Fibroblast of skin of right biceps (primary cell): ENCODE measurements at places on chromosomes 16 and 17.

DNA sequence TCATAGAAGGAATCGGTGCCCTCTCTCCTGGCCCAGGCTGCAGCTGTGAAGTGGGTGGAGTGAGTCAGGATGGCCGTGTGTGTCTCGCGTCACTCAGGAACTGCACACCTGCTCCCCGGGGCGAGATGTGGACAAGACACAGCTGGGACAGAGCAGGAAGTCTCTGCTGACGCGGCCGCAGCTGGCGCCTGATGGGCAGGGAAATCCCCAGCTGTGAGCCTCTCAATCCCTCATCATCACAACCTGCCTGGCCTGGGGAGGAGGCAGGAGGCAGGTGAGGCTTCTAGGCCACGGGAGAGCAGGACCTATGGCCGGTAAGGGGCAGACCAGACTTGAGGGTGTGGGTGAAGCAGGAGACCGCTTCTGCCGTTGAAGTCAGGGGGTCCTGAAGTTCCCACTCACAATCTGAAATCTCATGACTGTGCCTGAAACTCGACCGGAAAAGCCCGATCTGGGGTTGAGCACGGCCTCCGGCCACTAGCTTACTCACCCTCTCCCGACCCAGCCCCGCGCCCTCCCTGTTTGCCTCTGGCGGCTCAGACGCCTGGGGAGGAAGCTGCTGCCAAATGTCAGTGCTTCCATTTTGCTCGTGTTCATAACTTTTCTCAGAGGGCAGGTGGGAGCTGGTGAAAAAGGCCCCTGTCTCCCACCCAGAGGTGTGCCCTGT is 1.1 kb upstream of the TRPV3 start:
- DNase-seq: no peak

- no peak for DNase-seq
Measured at GRCh38 chr17:81684442-81684911, 666 bp downstream of the HGS start.

DNA sequence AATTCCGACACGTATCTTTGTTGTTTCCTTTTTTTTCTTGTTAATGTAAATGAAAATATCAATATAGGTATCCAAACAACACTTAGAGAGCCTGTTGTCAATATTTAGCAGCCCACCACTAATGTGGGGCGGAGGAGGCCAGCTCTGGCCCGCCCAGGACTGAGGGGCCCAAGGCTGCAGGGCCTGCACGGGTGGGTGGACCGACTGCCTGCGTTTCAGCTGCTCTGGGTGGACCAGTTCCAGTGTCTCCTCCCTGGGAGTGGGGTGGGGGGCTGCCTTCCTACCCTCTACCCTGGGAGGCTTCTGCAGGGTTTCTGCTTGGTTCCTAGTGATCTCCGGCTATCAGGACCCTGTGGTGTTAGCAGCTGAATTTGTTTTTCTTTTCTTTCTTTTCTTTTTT is 15.9 kb upstream of the ADGRG1 start:
- no peak for DNase-seq

DNA sequence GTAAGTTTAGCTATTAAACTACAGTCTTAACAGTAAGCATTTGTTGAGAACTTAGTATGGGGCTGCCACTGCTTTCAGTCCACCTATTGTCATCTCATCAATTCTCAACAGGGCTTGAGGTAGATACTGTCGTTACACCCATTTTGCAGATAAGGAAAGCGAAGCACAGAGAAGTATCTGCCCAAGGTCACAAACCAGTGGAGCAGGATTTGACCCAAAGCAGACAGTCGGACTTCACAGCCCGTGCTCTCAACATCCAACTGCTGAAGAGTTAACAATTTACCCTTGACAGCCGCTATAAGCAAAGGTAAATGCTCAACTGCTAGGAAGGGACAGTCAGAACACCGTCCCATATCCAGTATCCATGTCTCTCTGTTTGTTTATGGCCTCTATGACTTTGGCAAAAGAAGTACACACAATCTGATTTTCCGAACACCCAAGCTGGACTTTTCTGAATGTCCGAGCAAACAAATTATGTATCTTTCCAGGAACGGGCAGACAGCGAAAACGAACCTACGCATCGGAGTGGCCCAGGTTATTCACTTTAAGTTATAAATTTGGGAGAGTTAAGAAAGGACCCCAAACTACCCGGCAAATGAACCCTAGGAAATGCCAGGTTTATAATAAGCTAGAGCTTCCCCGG is 1.2 kb downstream of the SIAH1 start:
- peak; percentile 36 for DNase-seq

- DNase-seq: peak; percentile 26
Measured at GRCh38 chr17:14228903-14229302, 7.8 kb downstream of the CDRT15 start.

DNA sequence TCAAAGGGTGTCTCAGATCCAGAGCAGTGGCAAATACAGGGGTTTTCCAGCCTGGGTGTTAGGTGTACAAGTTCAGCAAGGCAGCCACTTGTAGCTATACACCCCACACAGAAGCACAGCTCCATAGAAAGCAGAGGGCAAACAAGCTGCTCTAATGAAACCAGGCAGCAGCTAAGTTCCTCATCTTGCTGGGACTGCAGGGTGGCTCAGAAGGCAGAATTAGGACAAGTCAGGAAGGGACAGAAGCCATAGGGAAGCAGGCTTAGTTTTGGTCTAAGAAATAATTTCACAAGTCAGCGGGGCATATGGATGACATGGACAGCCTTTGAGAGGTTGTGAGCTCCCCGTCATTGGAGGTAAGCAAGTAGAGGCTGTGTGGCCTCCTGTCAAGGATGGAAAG is 23.7 kb downstream of the CNGB1 start:
- no peak for DNase-seq

GRCh38 chr16:12412252-12412651 is 391.4 kb downstream of the CPPED1 start:
- no peak for DNase-seq

DNA sequence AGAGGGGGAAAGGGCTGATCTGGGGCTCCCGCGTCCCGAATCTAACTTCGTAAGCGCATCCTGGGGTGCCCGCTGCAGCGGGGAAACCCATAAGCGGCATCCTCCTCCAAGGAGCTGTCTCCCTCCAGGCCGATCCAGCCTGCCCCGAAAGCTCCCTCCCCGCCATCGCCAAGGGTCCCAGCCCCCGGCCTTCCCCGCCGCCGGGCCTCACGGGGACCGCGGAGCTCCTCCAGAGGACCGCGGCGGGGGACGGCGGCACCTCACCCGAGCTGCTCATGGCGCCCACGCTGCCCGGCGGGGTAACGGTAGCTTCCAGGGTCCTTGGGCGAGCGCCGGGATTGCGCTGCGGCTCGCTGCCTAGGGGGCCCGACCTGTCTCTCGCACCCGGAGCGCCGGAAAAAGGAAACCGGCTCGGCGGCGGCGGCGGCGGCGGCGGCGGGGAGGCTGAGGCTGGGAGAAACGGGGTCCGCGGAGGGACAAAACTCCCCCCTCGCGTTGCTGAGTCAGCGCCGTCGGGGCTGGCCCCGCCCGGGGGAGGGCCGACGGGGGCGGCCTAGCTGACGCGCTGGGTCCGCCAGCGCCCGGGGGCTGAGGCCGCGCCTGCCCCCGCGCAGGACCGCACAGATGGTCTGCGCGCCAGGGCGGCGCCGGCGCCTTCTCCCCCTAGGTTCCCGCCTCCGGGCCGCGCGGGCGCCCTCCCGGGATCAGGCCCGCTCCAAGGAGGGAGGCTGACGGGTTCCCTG is at the start of gene BLMH:
Gene BLMH, minus strand, starts transcription at position 402 of the 743 bp plus-strand sequence. Its CDS starts 125 bp downstream, at position 277.
- peak; percentile 89 for DNase-seq

DNA sequence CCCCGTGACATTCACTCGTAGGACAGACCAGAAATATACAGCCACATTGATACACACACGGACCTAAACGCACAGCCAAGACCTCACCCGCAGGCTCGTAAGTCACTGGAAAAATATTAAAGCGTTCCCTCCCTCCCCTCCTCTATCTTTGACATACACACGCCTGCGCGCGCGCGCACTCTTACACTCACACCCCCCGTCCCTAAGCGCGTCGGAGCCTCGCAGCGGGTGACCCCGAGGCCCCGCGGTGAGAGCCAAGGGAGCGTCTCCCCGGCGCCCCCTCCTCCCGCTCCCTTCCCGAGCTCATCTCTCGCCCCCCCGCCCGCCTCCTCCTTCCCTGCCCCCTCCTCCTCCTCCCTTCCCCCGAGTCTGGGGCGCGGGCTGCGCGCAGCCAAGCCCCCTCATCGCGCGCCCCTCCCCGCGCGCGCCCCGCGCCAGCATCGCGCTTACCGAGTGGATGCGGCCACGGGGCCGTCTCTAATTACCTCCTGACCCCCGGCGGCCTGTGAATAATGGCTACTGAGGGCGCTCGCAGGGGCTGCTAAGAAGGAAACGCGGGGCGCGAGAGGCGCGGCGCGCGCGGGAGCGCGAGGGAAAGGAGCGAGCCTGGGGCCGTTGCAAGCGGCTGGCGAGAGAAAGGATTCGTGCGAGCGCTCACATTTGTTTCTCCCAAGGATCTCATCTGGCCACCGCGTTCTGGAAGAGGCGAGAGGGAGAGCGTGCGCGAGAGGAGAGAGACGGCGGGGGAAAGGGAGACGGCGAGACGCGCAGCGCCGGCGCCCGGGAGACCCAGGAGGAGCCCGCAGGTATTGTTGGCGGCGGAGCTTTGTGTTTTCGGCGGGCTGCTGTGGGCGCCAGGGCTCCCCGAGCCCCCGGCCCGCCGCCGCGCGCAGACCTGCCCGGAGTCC is 42.4 kb downstream of the RAI1 start:
- DNase-seq: peak; percentile 89

DNA sequence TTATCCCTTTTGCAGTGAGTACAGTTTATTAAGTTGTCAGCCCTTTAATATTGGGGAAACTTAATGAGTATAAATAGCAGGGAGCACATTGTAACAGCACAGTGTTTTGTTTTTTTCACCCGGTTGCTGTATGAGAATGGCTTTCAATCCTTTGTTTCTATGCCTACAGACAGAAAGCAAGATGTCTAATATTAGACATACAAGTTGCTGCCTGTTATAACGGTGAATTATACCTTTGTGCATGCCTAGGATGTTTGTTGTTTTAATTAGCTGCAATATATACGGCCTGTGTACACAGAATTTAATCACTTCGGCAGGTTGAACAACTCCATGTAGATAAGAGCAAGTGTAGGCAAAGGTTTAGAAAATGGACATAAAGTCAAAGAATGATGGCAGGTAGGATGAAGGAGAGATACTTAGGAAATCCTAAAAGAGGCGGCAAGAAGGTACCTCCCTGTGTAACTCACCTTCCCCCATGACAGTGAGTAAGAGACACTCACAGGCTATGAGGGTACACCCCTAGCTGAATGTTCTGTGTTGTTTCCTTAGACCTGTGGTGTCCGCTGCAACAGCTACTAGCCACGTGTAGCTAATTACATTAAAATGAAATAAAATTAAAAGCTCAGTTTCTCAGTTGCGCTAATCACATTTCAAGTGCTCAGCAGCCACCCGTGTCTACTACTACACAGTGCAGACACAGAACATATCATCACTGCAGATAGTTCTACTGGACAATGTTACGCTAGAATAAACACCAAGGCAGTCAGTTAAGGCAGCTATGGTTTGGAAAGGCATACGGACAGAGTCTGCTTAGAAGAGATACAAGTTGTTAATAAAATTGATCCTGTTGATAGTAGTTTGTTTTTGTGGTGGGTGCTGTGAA is 10.9 kb downstream of the SLC7A6OS start:
- no peak for DNase-seq

DNA sequence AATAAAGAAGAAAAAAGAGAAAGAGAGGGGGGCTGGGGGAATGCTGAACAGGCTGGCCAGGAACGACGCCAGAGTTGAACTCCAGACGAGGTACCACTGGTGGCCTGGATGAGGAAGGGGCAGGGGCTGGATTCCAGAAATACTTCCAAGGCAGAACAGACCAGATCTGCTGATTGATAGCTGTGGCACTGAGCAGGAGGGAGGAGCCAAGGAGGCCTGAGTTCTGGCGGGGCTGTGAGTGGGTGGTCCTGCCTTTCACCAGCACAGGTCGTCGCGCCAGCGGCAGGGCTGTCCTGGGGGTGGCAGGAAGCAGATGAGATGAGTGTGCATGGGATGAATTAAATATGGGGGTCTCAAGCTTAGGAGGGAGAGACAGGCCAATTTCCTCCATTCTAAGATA is 5.5 kb downstream of the CCDC42 start:
- peak; percentile 48 for DNase-seq

- DNase-seq: no peak
Measured at GRCh38 chr16:81531419-81531821, 86.8 kb downstream of the CMIP start.

GRCh38 chr16:31507617-31507928 is 618 bp downstream of the RUSF1 start:
- no peak for DNase-seq

- peak; percentile 62 for DNase-seq
Measured at GRCh38 chr17:81401723-81402529, 6.7 kb downstream of the BAHCC1 start.

GRCh38 chr16:78444-79150 is 572 bp downstream of the MPG start:
- DNase-seq: peak; percentile 35

GRCh38 chr16:63361032-63361624 is 1324.9 kb upstream of the CDH8 start:
- peak; percentile 62 for DNase-seq

GRCh38 chr16:28899882-28900590 is 21.7 kb downstream of the ATP2A1 start:
- DNase-seq: no peak

DNA sequence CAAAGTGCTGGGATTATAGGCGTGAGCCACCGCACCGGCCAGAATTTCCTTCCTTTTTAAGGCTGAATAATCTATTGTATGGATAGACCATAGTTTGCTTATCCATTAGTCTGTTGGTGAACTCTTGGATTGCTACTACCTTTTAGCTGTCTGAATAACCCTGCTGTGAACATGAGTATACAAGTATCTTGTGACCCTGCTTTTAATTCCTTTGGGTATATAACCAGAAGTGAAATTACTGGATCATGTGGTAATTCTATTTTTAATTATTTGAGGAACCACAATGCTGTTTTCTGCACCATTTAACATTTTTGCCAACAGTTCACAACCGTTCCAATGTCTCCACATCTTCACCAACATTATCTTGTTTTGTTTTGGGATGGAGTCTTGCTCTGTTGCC is 4.6 kb upstream of the OTOA start:
- DNase-seq: no peak

GRCh38 chr16:70692130-70692872 is 6.4 kb upstream of the MTSS2 start:
- no peak for DNase-seq

- DNase-seq: peak; percentile 91
Measured at GRCh38 chr17:3004150-3004801, 59.1 kb downstream of the OR1D5 start.

DNA sequence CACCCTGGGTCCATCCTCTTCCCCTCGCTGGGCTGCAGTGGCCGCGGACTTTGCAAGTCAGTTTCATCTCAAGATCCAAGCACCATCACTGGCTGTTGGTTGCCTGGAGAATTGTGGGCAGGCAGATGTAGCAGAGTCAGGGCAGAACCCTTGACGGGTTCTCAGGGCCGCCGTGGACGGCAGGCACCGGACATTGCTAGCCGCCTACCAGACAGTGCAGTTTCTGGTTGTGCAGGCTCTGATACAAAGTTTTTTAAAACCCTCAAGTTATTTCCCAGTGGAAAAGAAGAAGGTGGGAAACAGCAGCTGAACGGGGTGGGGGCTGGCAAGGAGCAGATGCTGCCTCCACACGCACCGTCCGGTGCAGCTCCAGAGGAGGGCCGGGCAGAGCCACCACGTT is 3.4 kb downstream of the MAPK8IP3 start:
- DNase-seq: no peak

- DNase-seq: no peak
Measured at GRCh38 chr16:19014461-19014860, 30.7 kb downstream of the TMC7 start.

GRCh38 chr16:54564841-54565240 is 278.3 kb upstream of the IRX3 start:
- no peak for DNase-seq

GRCh38 chr16:78761427-78761826 is 662.0 kb downstream of the WWOX start:
- no peak for DNase-seq

- DNase-seq: peak; percentile 96
Measured at GRCh38 chr16:50202926-50203624, 50.0 kb downstream of the TENT4B start.
